WTC11 (cell line): ENCODE measurements at places on chromosomes 2 and 18. TPM values are rescaled to one million over a fixed set of nuclear protein-coding genes. Genes with fewer than 3 reads are reported as not detected.

IL36RN gene
- not detected in 3 replicates for total RNA-seq

GPR45 gene
- 0.21 TPM in 1 of 3 replicates, not detected in the others for total RNA-seq

DNAJC5G gene
- 0.18 to 0.44 TPM (median 0.34 TPM) in 3 replicates for total RNA-seq

GRCh38 chr2:143525402-143525860 lies 396.2 kb downstream of the ARHGAP15 start:
- H3K27me3 ChIP-seq: no peaks in the 10 kb centered on the region
- H3K27ac ChIP-seq: peak overlapping the region; percentile 26; the same call in 1 of the 2 replicates
- H3K4me3 ChIP-seq: no peak overlapping the region

DNA sequence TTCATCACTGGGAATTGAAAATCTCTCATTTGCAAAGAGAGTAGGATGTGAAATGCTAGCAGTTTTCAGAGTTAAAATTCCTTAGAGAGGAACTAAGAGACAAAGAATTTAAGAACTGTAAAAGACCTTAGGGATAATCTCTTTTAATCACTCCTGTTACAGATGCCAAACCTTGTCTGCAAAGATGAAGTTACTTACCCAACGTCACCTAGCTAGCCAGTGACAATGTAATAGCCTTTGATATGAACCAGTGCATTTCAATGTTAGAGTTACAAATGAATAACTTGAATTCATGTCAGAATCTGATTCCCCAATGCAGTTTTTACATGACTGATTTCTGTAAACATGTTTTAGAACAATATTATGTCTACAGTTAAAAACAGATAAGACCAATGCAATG lies 190.1 kb downstream of the LRP1B start:
- peaks cover 8% of the 10 kb centered on the region; the same call in 1 of the 2 replicates for H3K36me3 ChIP-seq
- DNase-seq: no peak
- no peak overlapping the region for H3K27ac ChIP-seq
- no peaks in the 10 kb centered on the region for H3K27me3 ChIP-seq
- H3K4me1 ChIP-seq: peaks cover 11% of the 10 kb centered on the region

GRCh38 chr2:112150851-112151250 lies 12.7 kb downstream of the FBLN7 start:
- H3K27me3 ChIP-seq: no peaks in the 10 kb centered on the region
- no peaks in the 10 kb centered on the region for H3K36me3 ChIP-seq
- H3K4me1 ChIP-seq: peaks cover 12% of the 10 kb centered on the region
- H3K4me3 ChIP-seq: no peak overlapping the region

DNA sequence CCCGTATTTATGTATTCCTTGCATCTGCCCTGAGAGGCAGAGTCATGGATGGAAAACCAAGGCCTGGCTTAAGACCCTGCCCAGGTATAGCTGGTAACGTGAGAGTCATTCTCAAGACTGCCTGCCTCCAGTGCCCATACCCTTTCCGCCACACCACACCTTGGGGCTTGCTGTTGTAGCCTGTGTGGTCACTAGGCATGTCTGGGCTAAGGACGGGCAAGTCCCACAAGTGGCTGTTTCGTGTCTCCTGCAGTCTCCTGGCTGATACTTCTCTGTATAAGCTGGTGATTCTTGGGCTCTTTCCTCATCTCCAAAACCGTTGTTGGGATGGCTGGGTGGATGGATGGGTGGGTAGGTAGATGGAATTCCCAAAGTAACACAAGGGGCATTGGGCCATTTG lies 269.8 kb downstream of the KLHL29 start:
- DNase-seq: no peak
- H3K4me3 ChIP-seq: no peak overlapping the region
- H3K27me3 ChIP-seq: peaks cover 3% of the 10 kb centered on the region

DNA sequence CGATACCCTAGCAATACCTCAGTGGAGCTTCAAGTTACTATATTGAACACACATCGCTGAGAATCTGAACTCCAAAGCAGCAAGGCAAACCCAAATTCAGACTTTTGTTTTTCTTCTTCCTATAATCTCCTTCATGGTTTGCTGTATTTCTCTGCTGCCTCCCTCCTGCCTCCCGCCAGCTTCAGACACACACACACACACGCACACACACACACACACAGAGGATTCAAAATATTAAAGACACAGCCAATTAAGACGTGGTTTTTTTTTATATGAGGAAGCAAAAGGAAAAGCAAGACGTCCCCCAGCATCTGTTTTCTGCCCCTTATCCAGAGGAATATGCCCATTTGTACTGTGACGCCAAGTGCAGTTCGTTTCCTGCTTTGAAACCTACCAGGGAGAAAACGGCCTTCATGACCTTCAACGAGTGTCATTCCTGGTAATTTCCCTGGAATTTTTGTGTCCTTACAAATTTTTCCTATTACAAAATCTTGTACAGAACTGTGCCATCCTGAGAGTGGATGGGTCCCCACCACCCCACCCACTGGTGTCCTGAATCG lies 547.9 kb upstream of the ID2 start:
- H3K27me3 ChIP-seq: no peaks in the 10 kb centered on the region; the same call in 1 of the 2 replicates
- peaks cover 22% of the 10 kb centered on the region for H3K4me1 ChIP-seq
- H3K36me3 ChIP-seq: no peaks in the 10 kb centered on the region; the same call in 1 of the 2 replicates
- H3K27ac ChIP-seq: no peak overlapping the region

GRCh38 chr18:75264926-75265597 lies 54.5 kb downstream of the TSHZ1 start:
- peaks cover 17% of the 10 kb centered on the region for H3K4me1 ChIP-seq
- DNase-seq: no peak
- no peak overlapping the region for H3K4me3 ChIP-seq
- no peaks in the 10 kb centered on the region for H3K27me3 ChIP-seq

GRCh38 chr2:167945660-167946368 lies 301.6 kb downstream of the STK39 start:
- no peak overlapping the region for H3K4me3 ChIP-seq
- H3K27ac ChIP-seq: no peak overlapping the region; the same call in 1 of the 2 replicates
- peaks cover 16% of the 10 kb centered on the region for H3K4me1 ChIP-seq

GRCh38 chr2:78245394-78246135 lies 723.4 kb upstream of the LRRTM4 start:
- peaks cover 14% of the 10 kb centered on the region for H3K36me3 ChIP-seq
- no peak overlapping the region for H3K4me3 ChIP-seq
- no peak for DNase-seq
- H3K27ac ChIP-seq: no peak overlapping the region
- H3K4me1 ChIP-seq: peaks cover 8% of the 10 kb centered on the region
